SJCRH30 (cell line): ENCODE measurements at places on chromosomes 5 and 9.

DNA sequence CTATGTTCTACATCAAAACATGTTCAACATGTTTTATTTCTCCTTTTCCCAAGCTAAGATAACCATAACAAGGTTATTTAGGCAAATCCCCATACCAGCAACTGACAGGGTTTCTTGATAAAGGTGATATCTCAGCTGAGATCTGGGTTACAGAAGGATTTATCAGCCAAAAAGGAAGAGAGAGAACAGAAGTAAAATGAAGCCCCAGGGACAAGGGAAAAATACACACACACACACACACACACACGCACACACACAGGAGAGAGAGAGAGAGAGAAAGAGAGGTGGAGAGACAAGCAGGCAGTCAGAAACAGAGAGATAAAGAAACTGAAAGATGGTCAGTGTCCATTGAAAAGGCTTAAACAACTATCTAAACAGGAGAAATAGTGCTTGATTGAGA, 19.7 kb upstream of the MLLT3 start:
- DNase-seq, result no peak

DNA sequence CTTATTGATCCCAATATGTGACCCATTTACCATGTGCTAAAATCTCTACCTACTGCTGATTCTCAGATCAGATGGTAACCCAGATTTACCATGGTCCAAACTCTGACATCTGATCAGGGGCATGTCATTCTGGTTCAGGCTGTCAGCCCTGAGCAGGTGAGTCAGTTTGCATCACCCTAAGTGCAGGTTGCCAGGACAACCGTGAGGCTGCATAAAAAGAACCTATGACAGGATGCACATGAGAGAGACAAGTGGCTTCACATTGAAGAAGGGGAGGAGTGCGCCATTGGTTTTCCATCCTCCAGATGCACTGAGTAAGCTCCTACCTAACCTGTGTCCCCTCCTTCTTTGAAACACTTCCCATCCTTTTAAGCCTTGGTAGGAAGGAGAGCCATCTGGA, 801 bp upstream of the PRSS3 start:
- DNase-seq, result no peak

DNA sequence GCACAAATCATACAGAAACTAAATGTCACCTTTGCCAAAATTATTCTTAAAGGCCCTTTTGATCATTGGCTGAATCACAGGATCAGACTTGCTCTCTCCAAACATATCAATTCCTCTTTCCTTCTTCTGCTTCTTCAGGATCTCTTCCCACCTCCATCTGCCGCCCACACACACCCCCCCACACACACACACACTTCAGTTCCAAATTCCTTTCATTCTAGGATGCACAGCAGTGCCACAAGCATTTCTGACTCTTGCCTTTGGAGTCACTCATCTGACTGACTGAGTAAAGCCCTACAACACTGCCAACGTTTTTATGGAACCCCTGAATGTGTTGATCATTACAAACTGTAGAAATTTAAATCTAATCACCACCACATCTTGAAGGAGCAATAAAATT, 22.9 kb downstream of the DNAH5 start:
- no peak for DNase-seq

GRCh38 chr5:115321309-115321708, 24.9 kb upstream of the CCDC112 start:
- no peak for DNase-seq

DNA sequence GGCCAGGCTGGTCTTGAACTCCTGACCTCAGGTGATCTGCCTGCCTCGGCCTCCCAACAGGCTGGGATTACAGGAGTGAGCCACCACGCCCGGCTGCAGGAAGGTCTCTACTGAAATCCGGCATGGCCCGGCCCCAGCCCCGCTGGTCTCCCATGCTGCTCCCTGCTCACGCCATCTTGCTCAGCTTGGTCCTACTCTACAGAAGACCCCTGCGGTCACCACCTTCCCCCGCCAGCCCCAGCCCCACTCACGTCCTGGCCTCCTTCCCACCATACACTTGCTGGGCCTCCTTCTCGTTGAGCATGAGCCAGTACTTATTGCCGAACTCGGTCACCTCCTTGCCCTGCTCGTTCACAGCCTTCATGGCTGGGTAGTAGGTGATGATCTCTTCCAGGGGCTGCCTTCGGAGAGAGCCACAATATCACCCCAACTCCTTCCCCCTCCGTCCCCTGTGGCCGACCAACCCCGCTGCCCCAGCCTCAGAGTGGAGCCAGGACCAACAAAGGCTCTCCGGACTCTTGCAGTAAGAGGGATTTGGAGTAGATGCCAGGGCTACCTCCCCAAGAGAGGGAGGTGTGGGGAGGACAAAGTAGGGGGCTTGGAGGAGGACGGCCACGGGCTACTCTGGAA, 4.0 kb downstream of the PTGES2 start:
- no peak for DNase-seq

- DNase-seq, result no peak
Observed at GRCh38 chr5:172002840-172003512, 3.5 kb downstream of the FBXW11 start.

DNA sequence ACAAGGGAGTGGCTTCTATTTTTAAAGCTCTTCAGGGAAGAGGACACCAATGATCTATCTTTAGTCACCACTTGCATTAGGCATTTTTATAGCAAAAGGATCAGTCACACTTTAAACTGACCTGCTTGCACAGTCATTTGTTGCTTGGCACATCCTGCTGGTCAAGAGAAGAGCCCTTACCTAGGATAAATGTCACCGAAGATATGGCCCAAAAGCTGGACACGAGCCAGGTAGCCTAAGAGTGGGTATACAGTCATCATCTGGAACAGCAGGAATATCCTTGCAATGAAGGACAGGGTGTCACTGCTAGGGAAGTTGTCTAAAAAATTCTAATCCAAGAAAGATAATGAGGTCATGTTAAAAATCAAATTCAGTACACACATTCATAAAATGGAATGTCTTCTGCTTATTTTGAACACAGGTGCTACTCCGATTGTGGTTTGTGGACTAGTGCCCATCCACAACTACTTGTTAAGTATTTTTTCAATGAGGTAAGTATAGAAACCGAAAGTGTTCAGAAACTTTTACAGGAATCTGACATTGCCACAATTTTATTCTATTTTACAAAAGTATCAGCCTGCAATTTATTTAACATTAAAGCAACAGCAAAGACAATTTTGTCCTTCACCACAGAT, 78.4 kb downstream of the SLC38A9 start:
- DNase-seq, result peak; percentile 64
